ENCODE measurements at places on chromosomes 1 and 21.

GRCh38 chr1:9559673-9560072, 20.4 kb downstream of the SLC25A33 start:
- no peak for DNase-seq

DNA sequence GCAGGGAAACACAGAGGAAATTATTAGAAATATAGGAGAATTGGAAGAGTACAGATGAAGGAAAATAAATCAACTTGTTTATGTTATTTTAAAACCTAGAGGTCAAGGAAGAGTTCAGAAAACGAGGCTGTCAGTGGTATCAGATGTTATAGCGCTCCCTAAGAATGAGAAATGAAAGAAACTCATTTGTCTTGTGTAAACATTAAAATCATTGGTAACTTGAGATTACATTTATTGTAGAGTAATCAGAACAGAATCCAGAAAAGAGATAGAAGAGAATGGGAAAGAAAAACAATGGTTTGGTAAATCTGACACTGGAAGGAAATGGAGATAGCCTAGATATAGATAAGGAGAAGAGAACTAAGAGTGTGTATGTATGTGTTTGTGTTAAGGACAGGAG, 106.4 kb downstream of the ATF6 start:
- DNase-seq, result no peak

DNA sequence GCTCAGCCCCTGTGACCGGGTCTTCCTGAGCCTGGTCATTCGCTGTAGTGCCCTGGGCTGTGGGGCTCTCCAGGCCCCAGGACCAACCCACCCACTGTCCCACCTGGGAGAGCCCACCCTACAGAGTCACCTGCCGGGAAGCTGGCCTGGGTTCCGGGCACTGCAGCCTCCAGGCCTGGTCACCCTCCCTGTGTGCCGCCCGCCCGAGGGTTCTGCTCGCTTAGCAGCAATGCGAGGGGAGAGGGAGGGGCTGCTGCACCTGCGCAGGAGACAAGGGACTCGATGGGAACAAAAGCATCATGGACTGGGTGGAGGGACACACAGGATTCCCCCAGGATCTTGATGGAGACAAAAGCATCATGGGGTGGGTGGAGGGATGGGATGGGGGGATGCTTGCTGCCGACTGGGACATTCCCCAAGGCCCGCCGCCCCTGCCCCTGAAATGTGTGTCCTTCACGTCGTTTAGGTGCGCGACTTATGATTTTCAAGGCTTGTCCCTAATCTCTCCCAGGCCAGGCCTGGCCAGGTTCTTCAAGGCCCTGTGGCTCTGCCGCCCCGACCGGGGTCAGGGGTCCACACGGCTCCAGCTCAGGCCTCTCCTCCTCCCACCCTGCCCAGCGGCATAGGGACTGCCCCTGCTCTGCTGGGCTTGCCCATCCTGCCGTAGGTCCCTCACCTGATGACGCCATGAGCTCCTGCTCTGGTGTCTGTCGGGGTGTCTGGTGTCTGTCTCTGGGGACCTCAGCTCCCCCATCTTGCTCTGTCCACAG, 1.7 kb downstream of the KRTAP10-8 start:
- no peak for DNase-seq

DNA sequence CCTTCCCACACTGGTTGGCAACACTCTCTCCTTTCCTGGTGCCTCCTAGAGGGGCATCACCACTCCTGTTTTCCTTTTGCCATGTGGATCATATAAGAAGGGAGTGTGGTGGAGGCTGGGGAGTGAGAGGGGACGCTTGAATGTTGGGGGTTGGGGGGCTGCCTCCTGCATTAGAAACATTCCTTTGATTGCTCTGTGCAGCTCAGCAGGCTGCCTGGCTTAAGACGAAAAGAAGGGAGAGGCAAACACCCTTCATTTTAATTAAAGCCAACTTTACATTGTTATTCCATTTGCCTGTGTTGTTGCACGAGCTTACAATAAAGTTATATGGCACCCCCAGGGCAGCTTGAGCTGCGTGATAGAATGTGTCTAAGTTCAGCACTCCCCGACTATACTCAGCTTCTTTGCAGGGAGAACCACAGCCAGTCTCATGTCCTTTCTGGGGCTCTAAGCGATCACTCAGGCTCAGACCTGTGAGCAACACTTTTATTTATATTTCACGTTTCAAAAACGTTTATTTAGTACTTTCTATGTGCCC, 57.4 kb downstream of the FOXD2 start:
- no peak for DNase-seq

- no peak for DNase-seq
Measured at GRCh38 chr21:39568361-39568760, 44.4 kb upstream of the B3GALT5 start.

DNA sequence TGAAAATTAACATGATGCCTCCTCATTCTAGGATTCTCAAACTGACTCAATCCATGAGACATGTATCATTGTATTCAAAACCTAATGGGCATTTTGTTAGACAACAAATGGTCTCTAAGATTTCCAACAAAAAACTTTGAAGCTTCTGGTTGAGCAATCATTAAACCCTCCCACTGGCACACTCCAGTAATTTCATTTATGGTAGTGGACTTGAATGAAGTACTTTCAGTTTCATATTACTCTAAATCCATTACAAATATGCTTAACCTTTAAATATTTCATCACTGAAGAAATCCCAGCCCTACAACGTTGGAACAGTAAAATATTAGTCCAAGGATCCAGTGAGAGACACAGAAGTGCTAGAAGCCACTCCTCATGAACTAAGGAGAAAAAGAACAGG, 43.5 kb downstream of the GBP6 start:
- DNase-seq, result no peak

GRCh38 chr1:51520700-51521248, 1.7 kb upstream of the EPS15 start:
- DNase-seq, result no peak

- peak; percentile 18 for DNase-seq
Measured at GRCh38 chr1:221180704-221181368, 301.6 kb downstream of the HLX start.

DNA sequence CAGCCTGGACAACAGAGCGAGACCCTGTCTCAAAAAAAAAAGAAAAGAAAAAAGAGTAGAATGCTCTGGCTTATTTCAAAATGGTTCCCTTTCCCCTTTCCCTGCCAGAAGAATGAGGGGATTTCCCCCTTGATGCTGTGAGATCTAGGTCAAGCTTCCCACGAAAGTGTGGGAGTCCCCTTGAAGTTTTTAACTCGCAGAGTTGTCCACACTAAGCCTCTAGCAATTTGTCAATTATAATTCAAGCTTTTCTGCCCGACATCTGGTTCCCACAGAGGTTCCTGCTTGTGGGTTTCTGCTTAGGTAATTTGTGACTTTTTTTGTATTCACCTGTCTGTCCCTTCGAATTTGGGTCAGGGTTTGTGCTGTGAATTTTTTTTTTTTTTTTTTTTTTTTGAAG, 62.8 kb downstream of the ZFYVE9 start:
- no peak for DNase-seq

GRCh38 chr1:15210651-15211375, 36.2 kb upstream of the FHAD1 start:
- DNase-seq, result no peak

Data from fibroblast of skin of right quadriceps (primary cell).